Ovary (tissue), 10 donors: ENCODE measurements at places on chromosomes 11 and 22. TPM values are rescaled to one million over a fixed set of nuclear protein-coding genes. Genes with fewer than 3 reads are reported as not detected.

GRCh38 chr11:35281169-35281688 lies 138.1 kb downstream of the SLC1A2 start:
- no peak for DNase-seq

- DNase-seq: no peak
Measured at GRCh38 chr22:42680648-42681047, 31.5 kb upstream of the CYB5R3 start.

The NXPE4 gene
- polyA plus RNA-seq: not detected

The OR5P2 gene
- polyA plus RNA-seq: not detected

DNA sequence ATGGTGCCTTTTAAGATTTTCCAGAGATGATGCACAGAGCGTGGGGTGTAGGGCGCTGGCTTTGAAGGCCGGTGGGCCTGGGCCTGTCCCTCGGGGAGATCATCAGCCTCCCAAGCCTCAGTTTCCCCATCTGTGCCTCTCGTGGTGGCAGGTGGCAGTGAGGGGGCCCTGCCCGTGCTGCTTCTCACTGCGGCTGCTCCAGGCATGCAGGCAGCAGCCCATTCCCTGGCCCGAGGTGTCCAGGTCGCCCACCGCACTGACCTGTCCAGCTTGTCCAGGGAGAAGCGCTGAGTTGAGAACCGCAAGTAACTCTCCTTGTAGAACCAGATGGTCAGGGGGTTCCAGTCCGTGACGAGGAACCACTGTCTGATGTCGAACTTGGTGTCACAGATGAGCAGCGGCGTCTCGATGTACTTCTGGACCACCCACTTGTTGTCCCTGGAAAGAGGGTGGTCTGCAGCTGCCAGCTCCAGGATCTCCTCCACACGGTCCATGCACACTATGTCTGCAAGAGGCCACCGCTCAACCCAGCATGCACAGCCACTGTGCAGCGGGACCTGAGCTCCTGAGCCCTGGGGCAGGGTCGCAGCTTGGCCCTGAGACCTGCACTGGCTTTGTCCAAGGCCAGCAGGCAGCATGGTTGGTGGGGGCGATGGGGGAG lies 20.5 kb upstream of the IL17REL start:
- DNase-seq: no peak

DNA sequence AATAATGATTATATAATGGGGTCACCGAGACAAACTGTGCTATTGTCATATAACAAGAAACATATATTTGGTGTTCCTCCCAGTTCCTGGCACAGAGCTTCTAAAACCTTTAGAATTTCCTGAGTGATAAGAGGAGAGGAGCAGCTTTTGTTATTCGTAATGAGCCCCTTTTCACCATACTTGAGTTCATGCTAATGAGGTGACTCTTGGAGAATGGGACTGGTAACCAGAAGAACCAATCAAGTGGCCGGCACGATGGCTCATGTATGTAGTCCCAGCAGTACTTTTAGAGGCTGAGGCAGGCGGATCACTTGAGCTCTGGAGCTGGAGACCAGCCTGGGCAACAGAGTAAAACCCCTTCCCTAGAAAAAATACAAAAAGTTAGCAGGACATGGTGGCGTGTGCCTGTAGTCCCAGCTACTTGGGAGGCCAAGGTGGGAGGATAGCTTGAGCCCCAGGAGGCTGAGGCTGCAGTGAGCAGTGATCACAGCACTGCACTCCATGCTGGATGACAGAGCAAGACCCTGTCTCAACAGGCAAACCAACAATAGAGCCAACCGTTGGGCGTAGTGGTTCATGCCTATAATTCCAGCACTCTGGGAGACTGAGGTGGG lies 62.7 kb upstream of the FTH1 start:
- DNase-seq: no peak

The KRTAP5-10 gene
- polyA plus RNA-seq: not detected

DNA sequence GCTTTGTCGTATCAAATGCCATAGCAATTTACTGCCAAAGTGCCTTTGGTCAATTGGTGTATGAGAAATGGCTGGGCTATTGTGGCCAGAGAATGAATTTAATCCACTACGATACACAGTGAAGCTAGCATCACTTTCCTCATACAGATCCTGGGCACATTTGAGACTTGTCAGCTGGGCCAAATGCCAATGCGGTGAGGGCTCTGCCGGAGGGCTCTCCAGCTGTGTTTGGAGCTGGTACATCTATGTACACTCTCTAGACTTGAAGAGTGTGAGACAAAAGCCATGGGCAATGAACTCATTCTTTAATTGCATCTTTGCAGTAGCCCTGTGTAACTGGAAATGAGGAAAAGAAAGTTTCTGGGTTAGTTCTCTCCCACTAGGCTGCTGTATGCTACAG lies 1052.9 kb downstream of the NTM start:
- no peak for DNase-seq

DNA sequence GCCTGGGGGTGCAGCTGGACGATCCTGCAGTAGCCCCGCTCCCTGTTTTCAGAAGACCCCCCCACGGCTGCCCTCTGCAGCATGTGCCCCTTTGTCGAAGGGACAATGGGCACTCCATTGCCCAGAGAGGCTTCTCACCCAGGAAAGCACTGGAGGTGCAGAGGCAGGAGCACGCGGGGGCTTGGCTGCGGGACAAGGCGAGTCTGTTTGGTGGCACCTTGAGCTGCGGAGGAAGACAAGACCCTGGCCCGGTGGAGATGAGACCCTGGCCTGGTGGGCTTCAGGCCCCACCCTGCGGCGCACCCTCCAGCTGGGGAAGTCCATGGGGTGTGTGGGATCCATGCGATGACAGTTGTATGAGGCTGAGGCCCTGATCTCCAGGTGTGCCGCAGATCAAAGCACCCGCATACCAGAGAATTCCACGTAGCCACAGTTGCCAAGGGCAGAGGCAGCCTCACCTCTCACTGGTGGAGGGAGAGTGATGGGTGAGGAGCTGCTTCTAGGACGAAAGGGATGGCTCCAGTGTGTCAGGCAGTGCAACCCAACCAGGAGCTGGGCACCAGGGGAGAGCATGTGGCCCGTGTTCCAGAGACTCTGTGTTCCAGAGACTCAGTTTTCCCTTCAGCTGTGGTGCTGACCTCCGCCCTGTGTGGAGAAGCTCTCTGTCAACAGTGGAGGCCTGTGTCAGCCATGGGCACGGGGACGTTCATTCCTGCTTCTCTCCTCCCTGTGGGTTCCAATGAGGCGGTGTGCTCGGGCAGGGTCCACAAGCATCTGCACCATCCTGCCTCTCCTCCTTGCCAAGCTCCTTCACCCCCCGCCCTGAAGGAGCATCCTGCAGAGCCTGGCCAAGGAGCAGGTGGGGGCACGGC lies 10.0 kb downstream of the TBX1 start:
- DNase-seq: no peak

DNA sequence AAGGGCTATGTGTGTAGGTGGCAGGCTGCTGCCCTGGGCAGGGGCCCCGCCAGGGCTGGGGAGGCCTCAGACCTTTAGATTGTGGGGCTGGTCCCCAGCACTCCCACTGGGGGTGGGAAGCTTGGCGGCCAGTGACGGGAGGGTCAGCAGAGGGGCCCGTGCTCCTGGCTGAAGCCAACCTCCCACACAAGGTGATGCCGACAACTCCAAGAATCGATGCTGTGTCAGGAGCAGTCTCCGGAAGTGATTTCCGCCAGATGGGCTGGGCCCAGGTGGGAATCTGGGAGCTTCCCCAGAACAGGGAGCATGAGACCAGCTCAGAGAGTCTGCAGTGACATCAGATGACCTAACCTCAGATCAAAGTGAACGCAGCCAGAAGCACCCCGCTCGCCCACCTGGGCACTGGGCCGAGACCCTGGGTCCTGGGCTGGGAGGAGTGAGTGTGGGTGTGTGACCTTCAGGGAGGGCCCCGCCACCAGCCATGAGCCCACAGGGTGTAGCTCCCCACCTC lies 7.7 kb downstream of the TRPM5 start:
- peak; percentile 6 for DNase-seq

DNA sequence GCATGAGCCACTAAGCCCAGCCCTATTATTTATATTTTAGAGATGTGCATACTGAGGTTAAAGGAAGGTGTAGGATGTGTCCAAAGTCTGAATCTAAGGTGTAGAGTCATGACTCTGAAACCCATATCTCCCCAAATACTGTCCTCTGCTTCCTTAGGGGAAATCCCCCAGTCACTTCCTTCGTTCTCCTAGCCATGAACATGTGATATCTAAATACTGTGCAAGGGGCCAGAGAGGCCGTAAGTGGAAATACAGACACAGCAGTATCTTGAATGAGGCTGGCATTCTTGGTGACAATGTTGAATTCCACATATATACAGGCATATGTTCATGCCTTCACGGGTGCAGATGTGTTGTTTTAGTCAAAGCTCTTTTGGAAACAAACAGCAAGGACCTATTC lies 21.3 kb upstream of the PATZ1 start:
- DNase-seq: no peak
